ENCODE measurements at places on chromosomes 4 and X. TPM values are rescaled to one million over a fixed set of nuclear protein-coding genes. Genes with fewer than 3 reads are reported as not detected.

MAGEC2 gene
- total RNA-seq: not detected

RBMXL3 gene
- total RNA-seq: not detected

AKAP14 gene
- not detected for total RNA-seq

SAGE1 gene
- not detected for total RNA-seq

HSFX3 gene
- total RNA-seq: not detected

DCAF12L1 gene
- not detected for total RNA-seq

RAB9B gene
- total RNA-seq: 0.88 TPM

LANCL3 gene
- total RNA-seq: 0.07 TPM

SHROOM4 gene
- total RNA-seq: not detected

FAM149A gene
- 2.0 TPM for total RNA-seq

DIPK2B gene
- total RNA-seq: not detected

DNA sequence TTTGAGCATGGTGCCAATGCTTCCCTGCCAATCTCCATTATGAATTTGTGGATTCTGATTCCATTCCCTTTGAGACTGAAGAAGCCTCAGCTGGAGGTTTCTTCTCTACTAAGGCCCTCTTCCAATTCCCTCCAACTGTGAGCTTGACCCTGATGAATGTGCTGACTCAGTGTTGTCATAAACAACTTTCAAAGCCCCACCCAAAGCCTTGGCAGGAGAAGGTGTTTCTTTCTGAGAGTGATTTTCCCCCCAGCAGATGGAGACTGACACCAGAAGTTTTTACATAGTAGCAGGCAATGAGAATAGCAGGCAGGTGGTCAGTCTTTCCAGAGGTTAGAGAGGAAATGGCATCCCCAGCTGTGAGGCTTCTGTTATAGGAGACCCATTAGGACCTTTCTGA lies 53.1 kb downstream of the OCRL start:
- DNase-seq: no peak

DNA sequence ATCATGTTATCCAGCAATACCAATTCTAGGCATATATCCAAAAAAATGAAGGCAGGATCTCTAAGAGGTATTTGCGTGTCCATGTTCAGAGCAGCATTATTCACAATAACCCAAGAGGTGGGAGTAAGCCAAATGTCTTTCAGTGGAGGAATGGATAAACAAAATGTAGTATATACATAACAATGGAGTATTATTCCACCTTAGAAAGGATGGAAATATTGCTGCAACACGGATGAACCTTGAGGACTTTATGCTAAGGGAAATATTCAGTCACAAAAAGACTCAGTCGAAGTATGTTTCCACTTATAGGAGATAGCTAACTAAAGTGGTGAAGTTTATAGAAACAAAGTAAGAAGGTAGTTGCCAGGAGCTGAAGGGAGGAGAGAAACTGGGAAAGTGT lies 74.3 kb downstream of the LARP1B start:
- DNase-seq: no peak

DNA sequence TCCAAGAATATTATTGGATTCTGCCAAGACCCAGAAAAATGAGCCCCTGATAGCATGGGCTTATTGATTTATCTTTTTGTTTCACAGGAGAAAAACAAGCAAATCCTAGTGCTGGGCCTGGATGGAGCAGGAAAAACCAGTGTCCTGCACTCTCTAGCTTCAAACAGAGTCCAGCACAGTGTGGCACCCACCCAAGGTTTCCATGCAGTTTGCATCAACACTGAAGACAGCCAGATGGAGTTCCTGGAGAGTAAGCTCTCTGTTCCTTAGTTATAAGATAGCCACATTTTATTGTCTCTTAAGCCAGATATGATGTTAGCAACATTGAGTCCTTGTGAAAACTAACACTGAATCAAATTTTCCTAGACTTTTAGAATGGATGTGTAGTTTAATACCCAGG lies 5.5 kb downstream of the ARL9 start:
- no peak for DNase-seq

DNA sequence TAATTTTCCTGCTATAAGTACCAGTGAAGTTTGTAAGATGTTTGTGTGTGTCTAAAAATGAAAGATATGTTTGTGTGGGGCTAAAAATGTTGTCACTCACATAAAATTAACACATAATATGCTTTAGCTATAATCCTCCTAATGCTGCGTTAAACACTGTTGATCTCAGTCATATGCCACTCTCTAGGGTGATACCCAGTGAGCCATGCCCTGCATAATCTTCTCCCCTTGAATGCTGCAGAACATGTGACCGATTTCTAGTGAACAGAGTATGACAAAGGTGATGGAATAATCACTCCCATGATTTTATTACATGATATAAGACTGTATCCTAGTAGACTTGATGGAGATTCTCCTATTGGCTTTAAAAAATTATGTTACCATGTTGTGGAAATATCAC lies 119.1 kb upstream of the EPHA5 start:
- DNase-seq: no peak

DNA sequence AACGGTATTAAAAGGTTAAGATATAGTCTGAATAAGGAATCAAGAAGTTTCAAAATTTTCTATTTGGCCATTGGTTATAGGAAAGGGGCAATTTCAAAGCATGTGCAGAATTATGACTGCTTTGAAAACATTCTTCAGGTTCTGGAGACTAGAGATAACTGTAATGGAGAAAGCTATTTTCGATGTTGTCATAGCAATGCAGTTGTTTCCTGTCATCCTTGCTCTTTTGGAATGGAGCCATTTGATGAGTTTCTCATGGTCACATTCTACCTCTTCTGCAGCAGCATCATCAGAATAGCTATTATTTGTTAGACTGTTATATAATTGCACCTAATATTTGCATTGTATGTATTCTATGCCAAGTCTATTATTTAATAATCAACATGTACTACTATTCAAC lies 368.2 kb upstream of the NR3C2 start:
- no peak for DNase-seq

DNA sequence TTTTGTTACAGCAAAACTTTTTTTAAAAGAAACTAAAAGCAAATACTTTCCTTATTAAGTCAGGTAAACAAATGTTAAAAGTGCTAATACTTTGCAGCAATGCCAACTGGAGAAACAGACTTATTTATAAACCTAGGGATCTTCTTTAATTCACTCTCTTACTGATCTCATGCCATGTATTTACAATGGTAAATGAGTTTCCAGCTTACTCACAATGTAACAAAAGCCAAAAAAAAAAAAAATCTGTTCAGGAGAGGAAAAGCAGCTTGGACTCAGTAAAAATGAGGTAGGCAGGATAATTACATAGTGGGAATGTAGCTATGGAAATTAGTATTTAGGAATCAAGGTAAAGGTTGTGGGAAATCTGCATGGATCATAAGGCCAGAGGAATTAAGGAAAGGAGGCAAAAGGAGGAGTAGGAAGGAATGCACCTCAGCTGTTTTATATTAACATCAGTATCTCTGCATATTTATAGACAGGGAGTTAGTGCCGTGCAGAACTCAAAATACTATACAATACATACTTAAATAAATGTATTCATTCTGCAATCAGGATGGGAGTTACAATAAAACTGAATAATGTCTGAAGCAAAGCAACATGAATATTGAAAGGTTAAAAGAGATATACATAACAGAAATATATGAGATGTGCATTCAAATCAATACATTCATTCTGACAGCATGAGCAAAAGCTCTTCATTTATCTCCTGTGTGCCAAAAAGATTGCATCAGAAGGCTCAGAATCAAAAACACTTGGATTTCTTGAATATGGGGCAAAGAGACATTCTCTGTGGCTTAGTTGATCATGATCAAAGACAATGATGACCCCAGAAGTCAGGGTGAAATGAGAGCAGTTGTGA lies 57.9 kb upstream of the ETNPPL start:
- no peak for DNase-seq

- DNase-seq: peak; percentile 61
Measured at GRCh38 chr4:82905205-82905604, 4.7 kb downstream of the THAP9 start.

DNA sequence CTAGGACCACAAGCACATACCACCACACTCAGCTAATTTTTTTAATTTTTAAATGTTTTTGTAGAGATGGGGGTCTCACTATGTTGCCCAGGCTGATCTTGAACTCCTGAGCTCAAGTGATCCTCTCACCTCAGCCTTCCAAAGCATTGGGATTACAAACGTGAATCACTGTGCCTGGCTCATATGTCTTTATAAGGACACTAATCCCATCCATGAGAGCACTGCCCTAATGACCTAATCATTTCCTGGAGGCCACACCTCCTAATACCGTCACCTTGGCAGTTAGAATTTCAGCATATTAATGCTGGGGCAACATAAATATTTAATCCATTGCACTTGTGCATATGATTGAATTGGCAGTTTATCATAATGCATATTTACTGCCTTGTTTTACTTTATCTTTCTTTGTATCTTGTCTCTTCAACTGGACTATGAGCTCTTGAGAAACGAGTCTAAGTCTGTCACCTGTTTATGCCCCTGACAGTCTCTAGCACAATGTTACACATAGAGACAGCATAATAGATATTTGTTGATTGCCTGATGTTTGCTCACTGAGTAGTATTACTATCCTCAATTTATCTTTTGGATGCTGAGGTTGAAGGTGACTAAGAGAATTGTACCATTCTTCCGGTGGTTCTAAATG lies 172.0 kb downstream of the AASDH start:
- DNase-seq: no peak
